Breast epithelium (tissue), 4 donors: ENCODE measurements at places on chromosomes 5 and 9. TPM values are rescaled to one million over a fixed set of nuclear protein-coding genes. Genes with fewer than 3 reads are reported as not detected.

DNA sequence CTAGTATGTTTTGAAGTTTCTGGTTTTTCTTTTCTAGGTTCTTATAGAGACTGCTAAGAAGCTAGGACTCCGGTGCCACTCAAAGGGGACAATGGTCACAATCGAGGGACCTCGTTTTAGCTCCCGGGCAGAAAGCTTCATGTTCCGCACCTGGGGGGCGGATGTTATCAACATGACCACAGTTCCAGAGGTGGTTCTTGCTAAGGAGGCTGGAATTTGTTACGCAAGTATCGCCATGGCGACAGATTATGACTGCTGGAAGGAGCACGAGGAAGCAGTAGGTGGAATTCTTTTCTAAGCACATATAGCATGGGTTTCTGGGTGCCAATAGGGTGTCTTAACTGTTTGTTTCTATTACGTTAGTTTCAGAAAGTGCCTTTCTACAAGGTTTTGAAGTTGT lies 52.2 kb downstream of the MTAP start:
- DNase-seq, result no peak
- no peaks in the 10 kb centered on the region for H3K36me3 ChIP-seq
- H3K27ac ChIP-seq, result no peak overlapping the region
- H3K4me1 ChIP-seq, result no peaks in the 10 kb centered on the region
- no peak overlapping the region for H3K4me3 ChIP-seq
- H3K27me3 ChIP-seq, result no peaks in the 10 kb centered on the region

The CDH12 gene
- total RNA-seq, result 1.1 TPM

DNA sequence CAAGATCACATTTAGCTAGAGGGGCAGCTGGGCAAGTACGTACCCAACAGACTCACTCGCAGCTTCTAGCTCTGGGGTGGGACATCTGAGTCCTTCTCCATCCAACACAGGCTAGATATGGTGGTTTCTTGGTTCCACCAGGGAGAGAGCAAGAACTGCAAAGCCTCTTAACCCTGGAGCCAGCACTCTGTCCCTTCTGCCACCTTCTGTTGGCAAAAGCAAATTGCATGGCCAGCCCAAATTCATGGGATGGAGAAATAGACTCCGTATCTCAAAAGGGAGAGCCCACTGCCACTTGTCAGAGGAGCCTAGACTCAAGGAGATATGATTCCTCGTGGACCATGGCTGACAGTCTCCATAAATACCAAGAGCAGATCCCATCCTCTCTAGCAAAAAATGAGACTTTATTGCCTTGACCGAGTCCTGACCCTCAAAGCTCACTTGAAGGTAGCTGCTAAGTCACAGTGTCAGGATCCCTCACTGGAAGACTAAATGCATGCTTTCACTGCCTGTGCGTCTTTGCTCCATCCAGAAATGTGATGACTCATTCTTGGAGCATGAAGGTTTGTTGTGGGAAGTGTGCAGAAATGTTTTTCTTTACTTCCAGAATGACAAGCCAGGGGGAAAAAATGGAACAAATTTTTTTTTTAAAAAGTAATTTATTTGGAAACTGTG lies 28.8 kb upstream of the ROR2 start:
- no peaks in the 10 kb centered on the region for H3K36me3 ChIP-seq
- no peak for DNase-seq
- no peaks in the 10 kb centered on the region for H3K4me1 ChIP-seq
- H3K27ac ChIP-seq, result no peak overlapping the region
- no peak overlapping the region for H3K4me3 ChIP-seq

GRCh38 chr5:53373451-53374158 lies 106.8 kb upstream of the FST start:
- no peak overlapping the region for H3K4me3 ChIP-seq
- H3K27ac ChIP-seq, result no peak overlapping the region
- no peaks in the 10 kb centered on the region for H3K36me3 ChIP-seq
- DNase-seq, result no peak
- H3K27me3 ChIP-seq, result no peaks in the 10 kb centered on the region

The AK1 gene
- total RNA-seq, result 30.2 TPM

The ADAMTS6 gene
- 3.9 TPM for total RNA-seq

The PPP3R2 gene
- not detected for total RNA-seq

DNA sequence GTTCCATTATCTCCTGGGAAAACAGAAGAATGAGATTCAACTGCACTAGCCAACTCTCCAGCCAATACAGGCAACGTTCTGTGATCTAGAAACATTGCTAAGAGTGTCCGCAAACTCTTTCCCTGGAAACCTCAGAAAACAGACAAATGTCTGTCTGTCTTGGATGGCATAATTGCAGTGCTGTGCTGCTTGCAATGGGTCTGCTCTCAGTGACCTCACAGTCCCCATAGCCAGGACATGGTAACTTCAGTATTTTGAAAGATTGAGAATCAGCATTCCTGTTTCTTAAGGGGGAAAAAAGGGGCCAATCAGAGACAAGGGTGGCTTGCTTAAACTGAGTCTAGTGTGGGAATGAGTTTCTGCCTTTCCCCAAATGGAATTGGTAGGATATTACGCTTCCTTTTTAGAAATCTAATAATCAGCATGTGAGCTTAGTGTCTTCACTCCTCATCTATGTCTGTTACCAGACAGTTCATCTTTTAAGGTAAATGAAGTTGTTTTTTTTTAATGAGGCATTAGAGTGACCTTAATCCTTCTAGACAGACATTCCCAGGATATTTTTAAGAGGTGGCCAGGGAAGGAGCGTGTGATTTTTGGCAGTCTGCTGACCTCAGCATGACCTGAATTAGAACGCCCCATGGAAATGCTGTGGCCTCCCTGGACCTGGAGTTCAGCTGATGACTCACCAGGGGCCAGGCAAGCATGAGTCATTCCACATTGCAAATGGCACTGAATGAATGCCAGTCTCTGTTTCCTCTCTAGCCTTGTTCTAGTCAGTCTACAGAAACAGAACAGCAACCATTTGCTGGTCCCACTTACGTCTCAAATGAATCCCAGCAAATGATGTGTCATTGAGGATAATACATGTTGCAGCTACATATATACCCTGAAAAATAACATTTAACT lies 210.2 kb upstream of the ACTBL2 start:
- peaks cover 7% of the 10 kb centered on the region for H3K4me1 ChIP-seq
- no peaks in the 10 kb centered on the region for H3K27me3 ChIP-seq
- H3K27ac ChIP-seq, result peak overlapping the region; percentile 70

The GDA gene
- total RNA-seq, result 3.0 TPM

GRCh38 chr9:73116031-73116430 lies 35.6 kb upstream of the ANXA1 start:
- no peaks in the 10 kb centered on the region for H3K27me3 ChIP-seq
- no peak overlapping the region for H3K27ac ChIP-seq
- no peaks in the 10 kb centered on the region for H3K36me3 ChIP-seq
- no peak overlapping the region for H3K4me3 ChIP-seq
- DNase-seq, result no peak

The HSPB3 gene
- total RNA-seq, result not detected

The C9 gene
- not detected for total RNA-seq

- no peak overlapping the region for H3K27ac ChIP-seq
- H3K4me3 ChIP-seq, result peak overlapping the region; percentile 30
- H3K4me1 ChIP-seq, result no peaks in the 10 kb centered on the region
- no peaks in the 10 kb centered on the region for H3K27me3 ChIP-seq
- no peak for DNase-seq
- no peaks in the 10 kb centered on the region for H3K36me3 ChIP-seq
Observed at GRCh38 chr5:112863549-112863948, 2.5 kb downstream of the SRP19 start.

DNA sequence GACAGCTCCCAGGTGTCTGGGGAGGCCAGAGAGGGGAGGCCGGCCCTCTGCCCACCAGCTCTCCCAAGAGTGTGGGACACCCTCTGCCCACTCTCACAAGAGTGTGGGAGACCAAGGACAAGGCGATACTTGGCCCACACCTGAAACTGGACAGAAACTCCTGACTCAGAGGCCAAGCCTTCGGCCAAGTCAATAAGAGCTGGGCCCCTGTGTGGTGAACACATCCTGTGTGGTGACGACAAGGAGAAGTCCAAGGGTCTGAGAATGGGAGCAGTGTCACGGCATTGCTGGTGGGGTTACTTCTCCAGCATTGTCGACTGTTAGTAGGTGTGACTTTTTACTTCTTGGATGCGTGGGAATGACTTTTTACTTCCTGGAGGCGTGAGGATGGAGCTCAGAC lies 14.6 kb upstream of the F2RL1 start:
- no peaks in the 10 kb centered on the region for H3K27me3 ChIP-seq
- H3K4me1 ChIP-seq, result no peaks in the 10 kb centered on the region
- DNase-seq, result no peak
- no peaks in the 10 kb centered on the region for H3K36me3 ChIP-seq
- H3K27ac ChIP-seq, result no peak overlapping the region

GRCh38 chr9:103116246-103116645 lies 121.1 kb downstream of the CYLC2 start:
- H3K27ac ChIP-seq, result no peak overlapping the region
- H3K4me1 ChIP-seq, result no peaks in the 10 kb centered on the region
- no peaks in the 10 kb centered on the region for H3K36me3 ChIP-seq
- no peak overlapping the region for H3K4me3 ChIP-seq
- no peaks in the 10 kb centered on the region for H3K27me3 ChIP-seq

The CLIC3 gene
- total RNA-seq, result 3.5 TPM

GRCh38 chr5:67607958-67608357 lies 411.4 kb upstream of the CD180 start:
- no peak for DNase-seq
- H3K4me3 ChIP-seq, result no peak overlapping the region
- H3K36me3 ChIP-seq, result no peaks in the 10 kb centered on the region

DNA sequence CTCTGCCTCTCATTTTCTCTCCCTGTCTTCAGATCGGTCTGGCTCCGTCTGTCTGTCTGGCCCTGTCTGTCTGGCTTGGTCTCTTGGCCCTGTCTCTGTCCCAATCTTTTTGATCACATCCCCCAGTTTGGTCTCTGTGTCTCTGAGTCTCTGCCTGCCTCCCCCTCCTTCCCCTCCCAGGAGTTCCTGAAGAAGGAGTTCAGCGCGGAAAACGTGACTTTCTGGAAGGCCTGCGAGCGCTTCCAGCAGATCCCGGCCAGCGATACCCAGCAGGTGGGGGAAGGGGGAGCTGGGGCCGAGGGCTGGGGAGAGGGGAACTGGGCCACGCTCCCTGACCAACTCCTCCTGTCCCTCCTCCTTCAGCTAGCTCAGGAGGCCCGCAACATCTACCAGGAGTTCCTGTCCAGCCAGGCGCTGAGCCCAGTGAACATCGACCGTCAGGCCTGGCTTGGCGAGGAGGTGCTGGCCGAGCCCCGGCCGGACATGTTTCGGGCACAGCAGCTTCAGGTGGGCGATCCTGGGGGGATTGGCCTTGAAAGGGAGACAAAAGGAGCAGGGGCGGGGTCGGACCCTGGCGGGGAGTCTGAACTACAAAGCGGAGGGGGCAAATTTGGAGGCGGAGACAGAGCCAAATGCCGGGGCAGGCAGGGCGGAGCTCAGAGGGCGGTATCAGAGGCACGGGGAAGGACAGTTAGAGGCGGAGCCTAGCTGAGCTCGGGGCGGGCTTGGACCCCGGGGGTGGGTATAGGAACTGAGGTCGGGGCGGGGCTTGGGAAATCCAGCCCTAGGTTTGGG lies 9.0 kb downstream of the RGS14 start:
- H3K4me3 ChIP-seq, result peak overlapping the region; percentile 74
- no peaks in the 10 kb centered on the region for H3K4me1 ChIP-seq
- H3K27ac ChIP-seq, result peak overlapping the region; percentile 97
- no peaks in the 10 kb centered on the region for H3K36me3 ChIP-seq

DNA sequence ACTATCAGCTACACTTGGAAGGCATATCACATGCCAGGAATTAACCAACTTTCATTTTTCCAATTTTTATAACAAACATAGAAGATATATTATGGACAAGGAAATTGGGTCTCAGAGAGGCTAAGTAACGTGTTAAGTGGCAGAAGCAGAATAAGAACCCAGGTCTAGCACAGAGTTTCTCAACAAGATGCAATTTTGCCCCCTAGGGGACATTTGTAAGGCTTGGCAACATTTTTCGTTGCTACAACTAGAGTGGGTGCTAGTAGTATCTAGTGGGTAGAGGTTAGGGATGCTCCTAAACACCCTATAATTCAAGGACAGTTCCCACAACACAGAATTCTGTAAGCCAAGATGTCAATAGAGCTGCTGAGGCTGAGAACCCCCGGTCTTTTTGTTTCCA lies 180.6 kb downstream of the SNCAIP start:
- H3K4me1 ChIP-seq, result no peaks in the 10 kb centered on the region
- no peaks in the 10 kb centered on the region for H3K36me3 ChIP-seq
- no peaks in the 10 kb centered on the region for H3K27me3 ChIP-seq
- H3K27ac ChIP-seq, result no peak overlapping the region
- H3K4me3 ChIP-seq, result no peak overlapping the region

DNA sequence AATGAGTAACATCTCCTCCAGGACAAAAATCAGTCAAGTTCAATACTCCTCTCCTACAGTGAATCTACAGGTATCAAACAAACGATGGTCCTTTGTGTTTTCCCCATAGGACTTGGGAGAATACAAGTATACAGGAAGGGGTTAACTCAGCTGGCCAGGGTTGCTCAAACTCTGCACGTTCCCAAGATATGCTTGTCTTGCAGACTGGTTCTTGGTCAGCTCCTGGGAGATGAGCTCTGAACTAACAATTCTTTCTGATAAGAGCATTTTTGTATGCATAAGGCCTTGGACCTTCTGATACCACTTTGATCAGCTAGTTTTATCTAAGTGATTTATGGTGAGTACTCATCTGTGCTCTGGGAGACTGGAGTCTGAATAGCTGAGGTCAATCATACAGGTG lies 42.1 kb downstream of the LOX start:
- H3K36me3 ChIP-seq, result no peaks in the 10 kb centered on the region
- no peak overlapping the region for H3K27ac ChIP-seq
- H3K27me3 ChIP-seq, result no peaks in the 10 kb centered on the region
- DNase-seq, result no peak
- H3K4me1 ChIP-seq, result no peaks in the 10 kb centered on the region

DNA sequence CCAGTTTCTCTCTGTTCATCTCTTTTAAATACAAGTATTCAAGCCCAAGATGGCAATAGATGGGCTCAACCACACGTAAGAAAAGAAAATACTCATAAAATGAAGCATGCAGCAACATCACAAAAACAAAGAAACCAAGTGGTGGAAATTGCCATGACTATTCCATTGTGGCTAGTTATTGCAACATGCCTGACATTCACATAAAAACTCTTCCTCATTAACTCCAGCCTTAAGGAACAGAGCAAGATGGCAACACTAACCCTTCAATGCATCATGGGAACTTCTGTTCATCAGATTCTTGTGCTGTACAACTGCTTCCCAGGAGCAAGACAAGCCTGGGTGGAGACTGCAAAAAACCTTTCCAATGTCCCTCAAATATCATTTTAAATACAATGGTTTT lies 1.4 kb upstream of the GLIS3 start:
- H3K4me1 ChIP-seq, result no peaks in the 10 kb centered on the region
- H3K36me3 ChIP-seq, result no peaks in the 10 kb centered on the region
- DNase-seq, result no peak

DNA sequence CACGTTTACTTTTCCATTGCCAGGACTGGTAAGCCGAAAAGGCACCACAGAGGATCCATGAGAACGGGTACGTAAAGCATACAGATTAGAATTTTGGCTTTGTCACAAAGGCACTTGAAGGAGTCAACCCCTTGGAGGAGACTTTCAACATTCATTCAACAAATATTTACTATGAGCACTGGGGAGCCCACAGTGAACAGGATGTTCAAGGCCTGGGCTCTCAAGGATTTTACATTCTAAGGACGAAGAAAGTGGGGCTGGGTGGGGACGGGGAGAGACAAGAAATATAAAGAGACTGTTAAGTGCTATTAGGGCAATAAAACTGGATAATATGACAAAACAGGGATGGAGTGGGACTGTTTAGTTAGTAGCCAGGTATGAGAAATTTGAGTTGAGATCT lies 66.0 kb downstream of the KLF4 start:
- H3K27ac ChIP-seq, result no peak overlapping the region
- no peak for DNase-seq
- H3K36me3 ChIP-seq, result no peaks in the 10 kb centered on the region
- no peak overlapping the region for H3K4me3 ChIP-seq
- H3K27me3 ChIP-seq, result no peaks in the 10 kb centered on the region

The TMOD1 gene
- 10.4 TPM for total RNA-seq

- H3K27me3 ChIP-seq, result no peaks in the 10 kb centered on the region
- H3K27ac ChIP-seq, result no peak overlapping the region
- no peaks in the 10 kb centered on the region for H3K36me3 ChIP-seq
- no peak overlapping the region for H3K4me3 ChIP-seq
Observed at GRCh38 chr9:83236029-83236696, 173.2 kb upstream of the RASEF start.
